ENCODE measurements at places on chromosomes 4 and X. TPM values are rescaled to one million over a fixed set of nuclear protein-coding genes. Genes with fewer than 3 reads are reported as not detected.

- no peak for DNase-seq
Observed at GRCh38 chr4:80213117-80213815, 16.0 kb downstream of the PRDM8 start.

Gene UGT2B17
- total RNA-seq = not detected

Gene ADH6
- total RNA-seq = not detected

Gene BEX2
- total RNA-seq = 16.8 TPM

GRCh38 chr4:10347281-10347795 is 109.9 kb downstream of the ZNF518B start:
- DNase-seq = no peak

- DNase-seq = no peak
Observed at GRCh38 chrX:72165551-72165950, 16.0 kb upstream of the PIN4 start.
